Hypothalamus (tissue), 51 donors: ENCODE measurements at places on chromosomes 6 and 20.

GRCh38 chr20:38050686-38051085, 17.1 kb downstream of the RPRD1B start:
- no peak for DNase-seq

GRCh38 chr20:31711179-31712111, 11.2 kb downstream of the BCL2L1 start:
- no peak for DNase-seq

DNA sequence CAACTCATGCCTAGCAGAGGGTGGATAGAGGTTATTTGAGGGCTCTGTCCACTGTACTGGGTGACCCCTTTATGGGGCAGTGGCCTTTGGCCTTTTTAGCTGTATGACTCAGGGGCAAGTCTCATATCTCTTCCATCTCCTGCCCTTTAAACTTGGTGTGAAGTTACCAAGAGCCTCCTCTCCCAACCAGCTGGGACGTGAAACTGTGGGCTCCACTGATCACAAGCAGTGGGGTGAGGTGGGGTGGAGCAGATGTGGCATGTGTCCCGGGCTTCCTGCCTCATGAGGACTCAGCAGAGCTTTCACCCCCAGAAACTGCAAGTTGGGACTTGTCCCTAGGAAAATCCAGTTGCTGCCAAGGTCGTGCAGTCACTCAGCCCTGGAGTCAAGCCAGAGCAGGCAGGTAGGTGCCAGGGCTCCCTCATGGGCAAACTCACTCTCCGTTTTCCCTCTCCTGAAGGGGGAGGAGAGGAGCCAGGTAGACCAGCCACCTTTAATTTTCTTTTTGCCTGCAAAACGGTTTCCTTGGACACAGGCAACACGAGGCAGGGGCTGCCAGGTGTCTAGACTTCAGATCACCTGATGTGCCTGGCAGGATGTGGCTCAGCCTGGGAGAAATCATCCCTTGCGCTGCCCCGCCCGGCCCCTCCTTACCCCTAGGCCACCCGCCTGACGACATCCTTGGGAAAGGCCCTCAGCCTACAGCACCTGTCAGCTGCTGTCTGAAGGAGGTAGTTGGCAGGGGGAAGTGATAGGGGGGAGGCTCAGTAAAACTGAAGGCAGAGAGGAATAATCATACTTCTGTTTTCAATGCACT, 4.0 kb downstream of the CDKN1A start:
- DNase-seq: no peak

- no peak for DNase-seq
Measured at GRCh38 chr20:15739035-15739434, 834.2 kb downstream of the KIF16B start.

DNA sequence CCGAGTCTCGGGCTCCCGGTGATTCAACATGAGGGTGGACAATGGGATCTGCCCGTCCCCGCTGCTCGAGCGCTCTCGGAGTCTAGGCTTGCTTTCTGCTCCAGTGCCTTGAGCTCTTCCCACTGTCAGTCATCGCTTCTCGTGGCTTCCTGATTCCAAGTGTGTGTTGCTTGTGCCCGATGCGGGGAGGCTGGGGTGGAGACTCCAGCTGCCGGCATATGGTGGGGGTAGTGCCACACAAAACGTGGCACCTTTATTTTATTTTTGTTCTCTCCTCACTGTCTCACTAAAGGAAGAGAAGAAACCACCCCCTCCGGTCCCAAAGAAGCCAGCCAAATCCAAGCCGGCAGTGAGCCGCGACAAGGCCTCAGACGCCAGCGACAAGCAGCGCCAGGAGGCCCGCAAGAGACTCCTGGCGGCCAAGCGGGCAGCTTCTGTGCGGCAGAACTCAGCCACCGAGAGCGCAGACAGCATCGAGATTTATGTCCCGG, 14.8 kb upstream of the MYL9 start:
- DNase-seq: no peak

- no peak for DNase-seq
Measured at GRCh38 chr20:26214991-26215390, 518.3 kb upstream of the ZNF337 start.

DNA sequence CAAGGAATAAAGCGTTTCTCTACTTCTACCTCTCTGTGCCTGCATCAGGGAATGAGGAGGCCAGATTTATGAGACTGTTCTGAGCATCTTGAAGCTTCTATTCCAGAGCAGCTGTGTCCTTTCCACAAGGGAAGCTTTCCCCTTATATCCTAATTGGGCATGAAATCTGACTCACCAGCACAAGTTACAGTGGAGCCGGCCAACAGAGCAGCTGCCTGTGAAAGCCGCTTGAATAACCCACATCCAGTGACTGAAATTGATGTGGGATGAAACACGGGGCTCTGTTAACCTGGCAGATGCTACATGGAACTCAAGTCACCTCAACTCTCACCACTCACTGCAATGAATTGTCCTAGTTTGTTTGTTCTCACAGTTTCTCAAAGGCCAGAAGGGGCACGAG, 400.3 kb downstream of the TFAP2A start:
- DNase-seq: no peak

DNA sequence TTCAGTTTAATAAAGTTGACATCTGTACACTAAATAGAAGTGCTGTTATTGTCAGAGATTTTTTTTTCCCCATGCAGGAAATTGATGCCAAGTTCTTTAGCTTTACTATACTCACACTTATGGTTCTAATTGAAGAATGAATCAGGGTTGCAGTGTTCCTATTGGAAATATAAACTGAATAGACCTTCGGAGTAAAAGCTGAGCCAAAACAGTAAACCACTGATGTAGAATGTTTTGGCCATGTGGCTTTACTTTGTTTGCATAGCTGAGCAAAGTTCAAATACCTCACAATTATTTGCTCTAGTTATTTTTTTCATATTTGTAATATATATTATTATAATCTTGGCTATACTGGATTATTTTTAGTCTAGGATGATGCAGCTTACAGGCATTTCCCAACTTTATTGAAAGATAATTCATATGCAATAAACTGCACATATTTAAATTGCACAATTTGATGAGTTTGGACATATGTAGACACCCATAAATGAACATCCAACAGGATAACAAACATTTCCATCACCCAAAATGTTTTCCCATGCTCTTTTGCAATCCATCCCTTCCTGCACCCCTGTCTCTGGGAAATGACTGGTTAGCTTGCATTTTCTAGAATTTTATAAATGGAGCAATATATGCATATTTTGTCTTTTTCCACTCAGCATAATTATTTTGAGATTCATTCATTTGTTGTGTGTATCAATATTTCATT, 105.8 kb upstream of the NOX3 start:
- DNase-seq: no peak

- DNase-seq: no peak
Measured at GRCh38 chr6:129667621-129668020, 42.4 kb downstream of the ARHGAP18 start.

DNA sequence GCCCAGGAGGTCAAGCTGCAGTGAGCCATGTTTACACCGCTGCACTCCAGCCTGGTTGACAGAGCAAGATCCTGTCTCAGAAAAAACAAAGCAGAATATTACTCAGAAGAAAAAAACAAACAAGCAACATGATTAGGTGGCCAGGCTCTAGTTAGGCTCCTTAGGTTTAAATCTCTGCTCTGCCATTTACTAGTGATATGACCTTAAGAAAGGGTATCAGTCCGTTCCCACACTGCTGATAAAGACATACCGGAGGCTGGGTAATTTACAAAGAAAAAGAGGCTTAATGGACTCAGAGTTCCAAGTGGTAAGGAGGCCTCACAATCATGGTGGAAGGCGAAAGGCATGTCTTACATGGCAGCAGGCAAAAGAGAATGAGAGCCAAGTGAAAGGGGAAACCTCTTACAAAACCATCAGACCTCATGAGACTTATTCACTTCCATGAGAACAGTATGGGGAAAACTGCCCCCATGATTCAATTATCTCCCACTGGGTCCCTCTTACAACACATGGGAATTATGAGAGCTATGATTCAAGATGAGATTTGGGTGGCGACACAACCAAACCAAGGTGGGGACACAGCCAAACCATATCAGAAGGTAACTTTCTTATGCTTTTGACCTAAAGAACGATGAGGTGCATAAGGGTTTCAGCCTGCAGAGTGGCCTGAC, 2.4 kb upstream of the LTV1 start:
- DNase-seq: no peak

DNA sequence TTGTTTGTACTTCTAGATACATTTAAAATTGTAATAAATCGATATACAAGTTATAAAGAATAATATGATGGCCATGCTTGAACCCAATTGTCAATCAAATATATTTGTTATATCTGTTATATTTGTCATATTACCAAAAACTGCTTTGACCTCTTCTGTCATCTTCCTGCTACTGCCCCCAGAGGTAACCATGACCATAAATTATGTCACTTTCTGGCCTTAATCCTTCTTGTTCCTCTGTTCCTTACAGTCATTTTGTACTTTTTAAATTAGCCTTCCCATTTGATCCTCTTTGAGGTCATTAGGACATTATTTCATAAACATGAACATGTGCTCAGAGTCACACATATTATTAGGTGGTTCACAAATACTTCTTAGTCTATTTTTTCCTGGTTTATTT, 124.7 kb downstream of the HFE start:
- no peak for DNase-seq

DNA sequence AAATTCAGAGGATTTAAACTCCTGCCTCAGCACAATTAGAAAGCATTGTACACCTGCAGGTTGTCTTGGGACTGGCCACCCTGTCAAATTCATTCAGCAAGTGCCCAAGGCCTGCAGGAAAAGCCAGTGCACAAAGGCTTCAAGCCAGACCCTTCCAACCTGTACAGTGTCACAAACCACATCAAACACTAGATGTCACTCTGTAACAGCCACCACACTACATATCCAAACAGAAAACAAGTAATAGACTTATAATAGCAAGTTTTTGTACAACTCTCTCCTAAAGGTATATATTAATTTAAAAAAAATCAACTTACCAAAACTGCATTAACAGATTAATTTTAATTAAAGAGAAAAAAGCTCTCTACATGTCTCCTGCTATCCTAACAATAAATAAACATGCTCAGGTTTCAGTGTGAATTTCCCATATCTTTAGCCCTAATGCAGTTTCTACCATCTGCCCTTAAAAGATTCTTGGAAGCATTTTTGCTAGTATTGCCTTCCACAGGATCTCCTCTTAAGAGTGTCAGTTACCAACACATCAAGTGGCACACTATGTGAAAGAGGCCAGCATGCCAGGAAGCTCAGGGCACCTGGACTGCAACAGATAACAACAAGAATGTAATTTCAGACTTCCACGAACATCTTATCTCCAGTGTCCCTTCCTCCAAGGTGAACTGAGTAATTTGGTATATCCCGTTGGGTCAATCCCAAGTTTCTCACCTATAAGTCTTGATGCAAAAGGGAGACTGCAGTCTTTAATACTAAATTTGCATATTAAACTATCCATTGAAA, 47.5 kb downstream of the RALGAPA2 start:
- no peak for DNase-seq

GRCh38 chr6:41548098-41548840, 2.1 kb downstream of the FOXP4 start:
- no peak for DNase-seq

- DNase-seq: no peak
Measured at GRCh38 chr6:6771964-6772363, 183.4 kb downstream of the LY86 start.

DNA sequence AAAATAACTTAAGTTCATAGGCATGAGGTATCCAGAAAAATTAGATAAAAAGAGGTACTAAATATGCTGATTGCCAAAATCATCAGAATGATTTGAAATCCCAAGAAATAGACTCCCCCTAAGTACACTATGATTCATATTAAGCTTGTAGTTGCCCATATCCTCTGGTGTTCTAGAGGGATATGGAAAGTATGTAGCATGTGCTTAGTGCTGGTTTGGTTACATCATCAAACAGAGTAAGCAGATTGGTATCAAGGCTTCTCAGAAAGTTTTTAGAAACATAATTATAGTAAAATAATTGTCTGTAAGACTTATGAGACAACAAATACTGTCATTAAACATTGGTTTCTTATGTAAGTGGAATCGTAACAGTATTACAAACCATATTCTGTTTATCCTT, 166.4 kb downstream of the FAXC start:
- no peak for DNase-seq

DNA sequence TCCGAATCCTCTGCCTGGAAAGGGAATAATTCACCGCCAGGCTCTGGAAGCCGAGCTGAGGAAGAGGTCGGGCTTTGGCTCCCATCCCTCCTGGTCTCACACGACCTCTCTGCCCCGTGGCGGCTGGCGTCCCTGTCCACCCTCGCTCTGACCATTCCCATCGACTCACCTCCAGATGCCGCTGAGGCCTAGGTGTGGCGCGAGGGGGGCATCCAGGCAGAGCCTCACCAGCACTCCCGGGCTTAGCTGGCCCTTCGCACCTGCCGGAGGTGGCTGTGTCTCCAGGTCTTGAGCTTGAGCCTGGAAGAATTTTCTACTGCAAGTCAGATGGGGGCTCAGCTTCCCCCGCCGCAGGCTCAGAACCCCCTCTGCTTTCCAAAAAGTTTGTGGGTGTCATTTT, 28.5 kb upstream of the SMOC2 start:
- DNase-seq: no peak

- no peak for DNase-seq
Measured at GRCh38 chr20:62726716-62727583, 18.3 kb downstream of the NTSR1 start.

- no peak for DNase-seq
Measured at GRCh38 chr6:7919871-7920270, 9.3 kb upstream of the TXNDC5 start.

- no peak for DNase-seq
Measured at GRCh38 chr6:16432075-16433032, 194.0 kb downstream of the GMPR start.

DNA sequence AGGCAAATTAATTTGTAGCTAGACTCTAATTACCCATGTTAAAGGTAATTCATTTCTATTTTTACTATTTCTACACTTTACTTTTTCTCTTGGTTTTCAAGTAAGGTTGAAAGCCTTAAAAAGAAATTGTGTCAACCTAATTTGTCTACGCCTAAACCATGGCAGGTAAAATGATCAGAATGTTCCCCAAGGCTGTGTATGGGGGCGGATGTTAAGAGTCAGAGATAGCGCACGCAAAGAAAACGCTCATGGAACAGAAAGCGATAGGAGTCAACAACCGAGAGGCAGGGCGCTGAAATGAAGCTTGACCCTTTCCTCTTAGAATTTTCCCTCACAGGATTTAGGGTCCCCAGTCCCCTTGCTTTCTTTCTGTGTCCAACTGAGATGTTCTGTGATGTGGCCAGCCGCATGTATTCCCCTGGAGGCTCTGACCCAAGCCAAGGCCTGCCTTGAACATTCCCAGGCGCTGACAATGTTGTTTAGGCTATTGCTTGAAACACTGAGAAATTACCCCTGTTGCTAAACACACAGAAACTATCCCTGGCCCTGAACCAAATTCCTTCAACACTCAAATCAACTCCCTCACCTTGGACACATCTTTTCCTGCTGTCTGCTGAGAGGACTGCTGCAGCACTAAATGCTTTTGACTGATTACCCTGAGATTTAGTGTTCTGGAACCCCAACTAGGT, 10.9 kb downstream of the PSMB1 start:
- DNase-seq: no peak

- DNase-seq: no peak
Measured at GRCh38 chr20:36700438-36700837, 45.5 kb downstream of the NDRG3 start.

- DNase-seq: no peak
Measured at GRCh38 chr6:167102318-167102717, 20.6 kb upstream of the CCR6 start.

- DNase-seq: no peak
Measured at GRCh38 chr6:5730585-5731263, 276.0 kb downstream of the NRN1 start.
